ENCODE measurements at places on chromosomes 6 and 20. TPM values are rescaled to one million over a fixed set of nuclear protein-coding genes. Genes with fewer than 3 reads are reported as not detected.

Gene PSORS1C1
- total RNA-seq, result not detected

Gene COL9A1
- total RNA-seq, result not detected

Gene CRISP3
- total RNA-seq, result not detected

Gene HLA-F
- total RNA-seq, result 341 TPM

Gene ARMC12
- total RNA-seq, result 0.32 TPM

Gene ELOVL2
- total RNA-seq, result not detected

Gene TSPO2
- total RNA-seq, result not detected

Gene HLA-DRB5
- total RNA-seq, result 6.0 TPM

Gene SYCP2
- 2.5 TPM for total RNA-seq

Gene CGA
- total RNA-seq, result not detected

Gene AKAP12
- total RNA-seq, result 0.79 TPM

Gene LPIN3
- 0.32 TPM for total RNA-seq

Gene TMEM63B
- total RNA-seq, result 17.5 TPM

Gene HLA-B
- 4,066 TPM for total RNA-seq

Gene SAMD10
- total RNA-seq, result 14.6 TPM

Gene GLP1R
- 0.08 TPM for total RNA-seq

Gene LTA
- total RNA-seq, result 1,238 TPM

Gene UTRN
- 7.9 TPM for total RNA-seq

Gene SNTA1
- 2.7 TPM for total RNA-seq

Gene SLC17A3
- total RNA-seq, result not detected

Gene TPD52L1
- total RNA-seq, result 0.66 TPM

Gene STK35
- 17.5 TPM for total RNA-seq

Gene PRPH2
- total RNA-seq, result not detected

Gene CCN2
- 0.41 TPM for total RNA-seq

Gene SNRNP48
- total RNA-seq, result 14.2 TPM

Gene MICB
- total RNA-seq, result 12.5 TPM

Gene KCNQ5
- 13.1 TPM for total RNA-seq

Gene MAN1A1
- 33.6 TPM for total RNA-seq

Gene DDO
- total RNA-seq, result not detected

Gene SPATA25
- 0.63 TPM for total RNA-seq

Gene TCP11
- not detected for total RNA-seq

Gene CST4
- total RNA-seq, result not detected

Data from activated T-cell treated with anti-CD3 and anti-CD28 coated beads, Interleukin-2, amount 50 U/mL, for 4 hours (primary cell).